ENCODE measurements at places on chromosomes 13 and 19.

GRCh38 chr13:37534181-37534580 is 64.4 kb downstream of the POSTN start:
- DNase-seq, result no peak

- no peak for DNase-seq
Observed at GRCh38 chr19:43408043-43408442, 6.6 kb upstream of the TEX101 start.

DNA sequence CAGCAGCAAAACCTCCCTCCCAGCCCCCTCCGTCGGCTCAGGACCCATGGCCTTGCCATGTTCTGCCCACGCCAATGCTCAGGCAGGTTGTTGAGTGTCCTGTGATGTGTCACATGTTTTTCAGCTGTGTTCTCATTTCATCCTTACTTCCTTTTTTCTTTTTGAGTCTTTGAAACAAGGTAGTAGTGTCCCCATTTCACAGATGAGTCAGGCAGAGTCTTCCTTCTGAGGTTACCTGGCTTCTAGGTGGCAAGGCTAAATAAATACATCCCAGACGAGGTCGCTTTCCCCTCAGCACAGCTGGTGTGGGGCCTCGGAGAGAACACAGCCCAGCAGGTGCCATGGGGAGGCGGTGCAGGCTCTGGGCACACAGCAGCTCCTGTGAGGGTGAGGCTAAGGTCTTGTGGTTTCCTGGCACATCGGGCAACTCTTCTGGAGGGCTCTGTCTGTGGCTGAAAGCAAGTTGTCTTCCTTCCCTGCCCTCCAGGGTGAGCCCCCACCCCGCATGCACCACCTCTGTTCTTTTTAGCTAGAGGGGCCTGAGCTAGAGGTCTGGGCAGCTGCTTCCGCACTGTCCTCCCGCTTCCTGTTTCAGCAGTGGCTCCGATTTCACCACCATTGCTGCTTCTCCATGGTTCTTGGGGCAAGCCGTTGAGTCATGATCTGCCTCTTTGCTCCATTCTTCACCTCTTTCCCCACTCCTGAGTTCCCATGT is 15.1 kb downstream of the PRAM1 start:
- DNase-seq, result no peak

GRCh38 chr19:48928164-48929025 is 5.1 kb upstream of the DHDH start:
- no peak for DNase-seq

DNA sequence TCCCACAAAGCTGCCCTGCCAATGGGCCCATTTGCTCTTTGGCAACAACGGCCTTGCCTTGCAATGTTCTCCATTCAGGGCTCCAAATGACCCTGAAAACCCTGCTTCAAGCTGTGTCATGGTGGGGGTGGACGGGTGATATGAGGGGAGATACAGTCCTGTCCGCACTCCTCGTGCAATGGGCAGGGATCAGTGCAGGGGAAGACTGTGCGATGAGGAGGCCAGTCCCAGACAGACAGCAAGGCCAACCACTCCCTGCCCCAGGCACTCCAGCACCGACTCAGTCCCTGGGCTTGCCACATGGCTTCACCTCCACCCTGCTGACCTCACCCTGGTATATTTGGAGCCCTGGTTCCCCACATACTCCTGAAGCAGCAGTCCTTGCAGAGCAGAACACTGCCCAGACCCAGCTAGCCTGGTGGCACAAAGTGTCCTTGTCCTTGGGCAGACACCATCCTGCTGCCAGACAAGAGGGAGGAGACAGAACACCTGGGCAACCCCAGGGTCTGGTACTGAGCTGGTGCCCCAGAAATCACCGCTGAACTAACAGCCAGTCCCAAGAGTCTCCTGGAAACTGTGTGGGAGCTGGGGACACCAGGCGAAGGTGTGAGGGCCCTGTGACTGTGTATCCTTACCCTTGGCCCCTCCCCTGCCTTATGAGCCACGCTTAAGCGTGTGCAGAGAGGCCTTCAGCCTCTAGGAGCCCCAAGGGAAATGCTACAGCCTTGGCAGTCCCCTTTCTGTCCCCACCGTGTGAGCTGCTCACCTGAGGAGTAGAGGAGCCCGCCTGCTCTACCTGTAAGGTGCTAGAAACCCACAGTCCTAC is 9.1 kb upstream of the SLC35E1 start:
- no peak for DNase-seq

DNA sequence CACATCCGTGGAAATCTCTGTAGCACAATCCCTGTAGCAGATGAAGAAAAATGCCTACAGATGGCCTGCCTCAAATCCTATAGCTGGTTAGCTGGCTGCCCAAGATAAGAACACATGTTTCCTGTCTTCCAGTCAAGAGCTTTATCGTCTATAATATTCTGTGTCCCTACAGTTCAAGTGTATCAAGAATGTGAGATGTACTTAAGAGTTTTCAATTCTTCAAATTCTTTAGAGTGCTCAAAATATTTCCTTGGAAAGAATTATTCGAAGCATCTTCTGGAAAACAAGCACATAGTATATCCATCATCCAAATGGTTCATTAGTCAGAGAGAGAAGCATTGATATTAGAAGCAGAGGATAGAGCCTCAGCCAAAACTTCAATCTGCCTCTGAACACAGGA is 239.8 kb downstream of the COG6 start:
- no peak for DNase-seq

DNA sequence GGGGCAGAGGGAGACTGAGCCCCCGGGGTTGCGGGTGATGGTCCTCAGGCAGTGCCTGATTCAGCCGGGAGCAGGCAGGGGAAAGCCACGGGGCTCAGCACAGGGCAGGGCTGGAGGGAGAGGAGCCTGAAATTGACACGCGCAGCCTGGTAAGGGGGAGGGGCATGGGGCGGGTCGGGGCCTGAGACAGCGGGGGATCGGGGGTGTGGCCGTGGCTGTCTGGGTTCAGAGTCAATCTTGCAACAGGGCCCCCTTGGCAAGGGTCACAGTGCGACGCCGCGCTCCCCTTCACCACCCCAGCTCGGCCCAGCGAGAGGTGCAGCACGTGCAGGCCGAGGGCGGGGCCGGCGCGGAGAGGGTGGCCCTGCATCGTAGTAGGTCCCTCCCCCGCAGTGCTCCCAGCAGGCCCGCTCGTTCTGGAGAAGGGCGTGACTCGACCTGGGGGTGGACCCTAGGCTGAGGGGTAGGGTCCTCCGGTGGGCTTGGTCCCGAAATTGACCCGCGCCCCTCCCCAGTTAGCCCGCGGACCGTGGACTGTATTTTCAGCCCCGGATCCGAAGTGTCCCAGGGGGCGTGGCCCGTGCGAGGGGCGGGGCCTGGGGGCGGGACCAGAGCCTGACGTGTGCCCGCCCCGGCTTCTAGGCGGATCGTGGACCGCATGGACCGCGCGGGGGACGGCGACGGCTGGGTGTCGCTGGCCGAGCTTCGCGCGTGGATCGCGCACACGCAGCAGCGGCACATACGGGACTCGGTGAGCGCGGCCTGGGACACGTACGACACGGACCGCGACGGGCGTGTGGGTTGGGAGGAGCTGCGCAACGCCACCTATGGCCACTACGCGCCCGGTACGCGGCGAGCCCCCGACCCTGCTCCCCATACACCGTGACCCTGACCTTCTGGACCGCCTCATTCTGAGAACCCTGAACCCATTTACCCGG is 6.0 kb downstream of the RCN3 start:
- DNase-seq, result peak; percentile 54

- no peak for DNase-seq
Observed at GRCh38 chr19:47229676-47230053, 1.3 kb downstream of the BBC3 start.

DNA sequence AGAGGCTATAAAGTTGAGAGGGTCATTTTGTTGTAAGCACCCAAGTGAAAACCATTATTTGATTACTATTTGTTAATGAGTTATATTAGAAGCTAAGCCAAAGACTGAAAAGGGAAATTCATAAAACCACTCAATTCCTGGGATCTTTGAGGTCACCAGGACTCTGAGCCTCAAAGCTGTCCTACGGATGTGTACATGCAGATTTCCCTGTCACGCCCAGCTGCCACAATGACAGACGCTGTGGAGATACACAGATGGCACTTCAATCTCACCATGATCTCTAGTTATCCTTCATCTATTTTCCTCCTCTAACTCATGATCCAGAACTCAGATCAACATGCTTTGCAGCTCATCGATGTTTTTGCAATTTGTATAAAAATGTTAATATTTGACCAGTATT is 403.5 kb upstream of the MIR17HG start:
- DNase-seq, result no peak

GRCh38 chr19:49677901-49678674 is 1.0 kb downstream of the PRMT1 start:
- DNase-seq, result peak; percentile 53

DNA sequence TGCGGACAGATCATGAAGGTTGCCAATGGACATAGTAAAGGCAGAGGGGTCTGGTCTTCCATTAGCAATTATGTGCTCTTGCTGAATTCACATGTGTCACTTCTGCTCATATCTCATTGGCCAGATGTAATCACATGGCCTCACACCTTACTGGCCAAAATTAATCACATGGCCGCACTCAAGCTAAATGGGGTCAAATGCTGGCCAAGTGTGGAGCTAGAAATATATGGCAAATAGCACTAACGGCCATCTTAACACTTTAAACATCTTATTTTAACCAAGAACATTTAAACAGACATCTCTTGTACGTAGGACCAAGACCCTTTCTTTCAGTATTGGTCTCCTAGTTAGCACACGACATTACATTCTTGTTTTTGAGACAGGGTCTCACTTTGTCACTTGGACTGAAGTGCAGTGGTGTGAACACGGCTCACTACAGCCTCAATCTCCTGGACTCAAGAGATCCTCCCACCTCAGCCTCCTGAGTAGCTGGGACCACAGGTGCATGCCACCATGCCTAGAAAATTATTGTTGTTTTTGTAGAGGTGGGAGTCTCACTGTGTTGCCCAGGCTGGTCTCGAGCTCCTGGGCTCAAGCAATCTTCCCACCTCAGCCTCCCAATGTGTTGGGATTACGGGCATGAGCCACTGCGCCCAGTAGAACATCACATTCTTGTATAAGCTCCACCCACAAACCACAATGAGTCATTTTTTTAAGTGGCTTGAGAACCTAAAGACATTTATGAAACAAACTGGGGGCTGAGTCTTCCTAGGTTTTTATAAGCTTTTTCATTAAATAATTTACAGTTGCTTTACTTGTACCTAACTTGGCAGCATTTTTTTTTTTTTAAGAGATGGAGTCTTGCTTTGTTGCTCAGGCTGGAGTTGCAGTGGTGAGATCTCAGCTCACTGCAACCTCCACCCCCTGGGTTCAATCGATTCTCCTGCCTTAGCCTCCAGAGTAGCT is 2.9 kb upstream of the PTOV1 start:
- DNase-seq, result no peak

DNA sequence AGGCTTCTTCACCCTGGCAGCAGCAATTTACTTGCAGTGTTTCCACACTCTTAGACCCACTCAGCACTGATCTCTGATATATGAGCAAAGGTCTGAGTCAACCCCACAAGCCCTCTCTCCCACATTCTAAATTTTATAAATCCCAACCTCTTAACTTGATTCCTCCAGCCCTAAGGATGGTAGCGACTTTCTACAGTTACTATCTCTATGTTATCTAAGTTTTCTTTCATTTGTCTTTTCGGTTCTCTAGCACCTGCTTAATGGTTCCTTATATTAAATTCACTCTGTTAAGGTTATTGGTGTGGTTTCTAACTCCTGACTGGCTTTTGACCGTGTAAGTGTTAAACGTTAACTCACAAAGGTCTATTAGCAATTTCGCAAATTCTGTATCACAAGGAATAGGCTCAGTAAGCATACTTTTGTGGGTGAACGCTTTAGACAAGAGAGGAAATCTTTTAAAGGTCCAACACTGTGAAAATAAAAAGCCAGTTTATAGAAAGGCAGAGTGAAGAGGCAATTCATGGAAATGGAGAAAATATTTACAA is 99.3 kb downstream of the DLEU7 start:
- no peak for DNase-seq

- peak; percentile 40 for DNase-seq
Observed at GRCh38 chr13:25064396-25064795, 31.5 kb upstream of the PABPC3 start.

GRCh38 chr13:100875392-100876043 is 200.9 kb upstream of the TMTC4 start:
- DNase-seq, result no peak

DNA sequence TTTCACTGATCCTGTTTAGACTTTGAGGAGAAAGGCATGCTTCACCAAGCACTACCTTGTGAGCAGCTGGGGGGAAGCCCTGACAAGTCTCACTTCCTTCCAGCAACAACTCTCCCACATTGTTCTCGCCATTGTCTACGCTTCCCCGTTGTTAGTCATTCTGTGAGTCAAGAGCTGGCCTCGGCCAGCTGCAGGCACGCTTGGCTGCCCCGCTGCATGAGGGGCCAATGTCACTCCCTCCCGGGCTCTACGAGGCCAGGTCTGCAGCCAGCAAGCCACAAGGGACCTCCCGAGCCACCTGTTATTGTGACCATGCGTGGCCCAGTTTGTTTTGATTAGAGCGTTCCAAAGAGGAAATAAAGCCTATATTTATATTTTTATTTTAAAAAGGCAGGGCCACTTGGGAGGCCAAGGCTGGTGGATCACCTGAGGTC is 220.9 kb downstream of the FOXO1 start:
- no peak for DNase-seq

GRCh38 chr13:39322836-39323585 is 280.0 kb downstream of the LHFPL6 start:
- no peak for DNase-seq

- DNase-seq, result peak; percentile 62
Observed at GRCh38 chr13:39767791-39768517, 112.5 kb downstream of the COG6 start.

DNA sequence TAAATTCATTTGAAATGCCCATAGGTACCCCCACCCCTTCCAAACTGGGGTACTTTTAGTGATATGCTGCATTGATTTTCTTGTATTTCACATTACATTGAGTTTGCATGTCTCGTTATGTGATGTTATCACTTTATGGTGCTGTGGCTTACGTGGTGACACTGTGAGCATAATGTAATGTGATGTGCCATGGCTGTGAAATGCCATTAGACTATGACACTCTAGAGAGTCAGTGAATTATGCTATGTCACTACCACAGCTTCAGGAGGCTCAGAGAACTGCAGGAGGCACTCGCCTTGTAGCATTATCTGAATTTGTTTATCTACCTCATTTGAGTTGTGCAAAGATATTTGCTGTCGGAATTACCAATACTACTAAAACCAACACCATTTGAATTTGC is 590.1 kb upstream of the SLC10A2 start:
- DNase-seq, result no peak

GRCh38 chr19:10450853-10451609 is 30.7 kb downstream of the PDE4A start:
- no peak for DNase-seq

All from NCI-H2081 (cell line).